ENCODE measurements at places on chromosomes 16 and 17.

- peak; percentile 62 for DNase-seq
Observed at GRCh38 chr16:85029408-85029784, 1.8 kb downstream of the KIAA0513 start.

DNA sequence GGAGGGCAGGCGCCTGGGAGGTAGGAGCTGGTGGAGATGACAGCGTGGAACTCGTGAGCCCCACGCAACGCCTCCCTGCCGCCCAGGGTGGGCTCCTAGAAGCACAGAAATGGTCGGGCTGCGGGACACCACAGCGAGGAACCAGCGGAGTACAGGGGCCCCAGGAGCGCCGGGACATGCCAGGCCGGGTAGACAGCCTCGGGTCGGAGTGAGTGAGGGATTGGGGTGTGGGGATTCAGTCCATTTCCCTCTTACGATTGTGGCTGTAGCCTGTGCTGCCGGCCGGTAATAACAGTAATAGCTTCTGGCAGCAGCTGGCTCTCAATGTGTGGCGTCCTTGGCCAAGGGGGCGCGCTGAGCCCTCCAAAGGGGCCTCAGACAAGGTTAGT is 12.2 kb upstream of the CES3 start:
- no peak for DNase-seq

GRCh38 chr17:7951143-7951792 is 19.3 kb downstream of the CNTROB start:
- no peak for DNase-seq

DNA sequence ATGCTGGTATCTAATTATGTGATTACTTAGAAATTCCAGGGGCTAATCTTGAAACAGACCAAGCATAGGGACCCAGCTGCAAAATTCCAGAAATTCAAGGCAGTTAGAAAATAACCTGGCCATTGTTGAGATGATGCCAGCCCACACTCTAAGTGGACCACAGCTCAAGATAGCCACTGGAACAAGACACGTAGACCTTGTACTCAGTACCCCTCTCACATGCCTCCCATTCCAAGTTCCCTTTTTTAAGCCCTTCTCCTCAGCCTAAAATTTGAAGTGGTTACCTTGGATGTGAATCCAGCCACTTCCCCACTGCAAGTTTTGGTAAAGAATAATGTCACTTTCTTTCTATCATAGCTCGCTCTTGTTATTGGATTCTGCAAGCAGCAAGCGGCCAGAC is 4.1 kb upstream of the ZNF19 start:
- no peak for DNase-seq

DNA sequence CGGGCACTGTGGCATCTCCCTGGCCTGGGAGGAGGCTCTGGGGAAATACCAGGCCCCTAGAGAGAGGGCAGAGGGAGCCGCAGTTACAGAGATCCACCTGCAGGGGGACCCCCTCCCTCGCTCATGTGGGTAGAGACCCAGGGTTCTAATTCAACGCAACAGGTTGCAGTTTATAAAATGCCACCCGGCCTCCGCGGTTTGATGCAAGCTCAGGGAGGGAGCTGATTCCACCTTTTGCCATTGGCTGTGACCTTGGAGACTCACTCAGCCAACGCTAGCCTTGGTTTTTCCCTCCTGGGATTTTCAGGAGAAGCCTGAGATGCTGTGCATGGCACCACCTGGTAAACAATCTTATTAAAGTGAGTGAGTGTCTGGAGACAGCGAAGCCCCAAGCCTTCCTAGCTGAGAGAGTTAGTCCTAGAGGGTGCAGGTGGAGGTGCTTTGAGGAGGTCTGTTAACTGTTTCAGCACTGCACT is 12.1 kb downstream of the TTLL6 start:
- peak; percentile 43 for DNase-seq

- no peak for DNase-seq
Observed at GRCh38 chr17:1322480-1322879, 43.0 kb downstream of the TRARG1 start.

DNA sequence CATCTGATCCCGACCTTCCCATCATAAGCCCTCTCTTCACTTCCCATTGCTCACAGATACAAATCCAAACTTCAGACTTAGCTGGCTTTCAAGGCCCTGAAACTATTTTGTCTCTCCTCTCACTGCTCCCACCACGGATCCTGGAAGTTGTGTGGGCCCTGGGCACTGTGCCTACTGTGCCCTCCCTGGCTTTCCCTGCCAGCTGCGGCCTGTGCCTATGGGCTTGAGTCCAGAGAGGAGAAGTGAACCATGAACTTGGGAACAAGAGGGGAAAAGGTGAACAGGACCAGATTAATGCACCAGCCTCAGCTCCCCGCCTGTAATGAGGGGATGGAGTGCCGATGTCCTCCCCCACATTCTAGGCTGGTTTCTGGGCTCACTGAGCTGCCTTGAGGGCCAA is 18.9 kb upstream of the KCNJ12 start:
- no peak for DNase-seq

GRCh38 chr17:63842173-63842539 is 329 bp downstream of the SMARCD2 start:
- no peak for DNase-seq

DNA sequence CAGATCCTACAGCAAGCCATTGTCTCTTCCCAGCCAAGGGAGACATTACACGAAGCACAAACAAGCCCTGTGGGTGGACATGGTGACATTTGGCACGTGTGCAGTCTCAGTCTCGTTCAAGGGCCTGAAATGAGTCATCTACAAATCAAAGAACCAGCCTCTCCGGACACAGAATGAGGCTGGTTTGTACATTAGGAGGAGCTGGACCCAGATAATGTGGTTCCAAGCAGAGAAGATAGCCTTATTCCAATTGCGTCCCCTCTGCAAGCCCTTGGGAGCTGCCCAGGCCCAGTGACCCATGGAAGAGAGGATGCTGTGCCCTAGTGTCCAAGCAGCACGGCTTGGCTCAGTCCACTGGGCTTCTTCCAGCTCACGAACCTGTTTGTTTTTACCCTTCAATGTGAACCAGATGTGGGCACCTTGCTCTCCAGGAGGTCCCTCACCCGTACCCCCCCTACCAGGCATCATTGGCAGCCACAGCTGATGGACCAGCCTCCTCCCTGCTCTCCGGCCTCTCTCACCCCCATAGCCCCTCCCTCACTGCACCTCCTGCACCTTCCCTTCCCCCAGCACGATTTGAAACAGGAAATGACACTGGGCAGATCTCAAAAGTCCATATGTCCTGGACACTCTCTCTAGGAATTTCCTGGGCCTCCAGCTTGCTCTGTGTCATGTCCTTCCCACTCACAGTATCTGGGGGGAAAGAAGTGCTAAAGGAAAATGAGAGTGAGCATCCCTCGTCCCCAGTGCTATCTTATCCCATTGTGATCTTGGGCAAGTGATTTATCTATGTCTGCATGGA is 26.2 kb downstream of the KPNA2 start:
- no peak for DNase-seq

GRCh38 chr16:57240851-57241250 is 4.2 kb upstream of the ARL2BP start:
- no peak for DNase-seq

GRCh38 chr17:28327031-28327607 is 8.1 kb downstream of the TMEM97 start:
- DNase-seq, result no peak

- DNase-seq, result no peak
Observed at GRCh38 chr17:78268951-78269905, 37.8 kb downstream of the TMEM235 start.

- DNase-seq, result no peak
Observed at GRCh38 chr16:2429771-2430663, 770 bp downstream of the CCNF start.

- no peak for DNase-seq
Observed at GRCh38 chr16:78227855-78228254, 128.4 kb downstream of the WWOX start.

DNA sequence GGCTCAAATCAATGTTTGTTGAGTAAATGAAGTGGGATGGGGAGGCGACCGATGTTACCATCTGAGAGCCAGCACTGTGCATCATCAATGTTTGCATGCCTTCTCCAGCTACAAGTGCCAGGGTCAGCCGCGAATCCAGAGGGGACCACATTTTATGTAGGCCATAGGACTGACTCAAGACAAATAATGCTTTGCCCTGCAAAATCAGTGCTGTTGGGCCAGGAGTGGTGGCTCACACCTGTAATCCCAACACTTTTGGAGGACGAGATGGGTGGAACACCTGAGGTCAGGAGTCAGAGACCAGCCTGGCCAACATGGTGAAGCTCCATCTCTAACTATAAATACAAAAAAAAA is 53.1 kb upstream of the WSB1 start:
- DNase-seq, result no peak

GRCh38 chr16:81532491-81533174 is 88.0 kb downstream of the CMIP start:
- DNase-seq, result no peak

- no peak for DNase-seq
Observed at GRCh38 chr16:8924214-8924613, 39.5 kb downstream of the USP7 start.

GRCh38 chr17:73203135-73203787 is 10.4 kb downstream of the COG1 start:
- no peak for DNase-seq

DNA sequence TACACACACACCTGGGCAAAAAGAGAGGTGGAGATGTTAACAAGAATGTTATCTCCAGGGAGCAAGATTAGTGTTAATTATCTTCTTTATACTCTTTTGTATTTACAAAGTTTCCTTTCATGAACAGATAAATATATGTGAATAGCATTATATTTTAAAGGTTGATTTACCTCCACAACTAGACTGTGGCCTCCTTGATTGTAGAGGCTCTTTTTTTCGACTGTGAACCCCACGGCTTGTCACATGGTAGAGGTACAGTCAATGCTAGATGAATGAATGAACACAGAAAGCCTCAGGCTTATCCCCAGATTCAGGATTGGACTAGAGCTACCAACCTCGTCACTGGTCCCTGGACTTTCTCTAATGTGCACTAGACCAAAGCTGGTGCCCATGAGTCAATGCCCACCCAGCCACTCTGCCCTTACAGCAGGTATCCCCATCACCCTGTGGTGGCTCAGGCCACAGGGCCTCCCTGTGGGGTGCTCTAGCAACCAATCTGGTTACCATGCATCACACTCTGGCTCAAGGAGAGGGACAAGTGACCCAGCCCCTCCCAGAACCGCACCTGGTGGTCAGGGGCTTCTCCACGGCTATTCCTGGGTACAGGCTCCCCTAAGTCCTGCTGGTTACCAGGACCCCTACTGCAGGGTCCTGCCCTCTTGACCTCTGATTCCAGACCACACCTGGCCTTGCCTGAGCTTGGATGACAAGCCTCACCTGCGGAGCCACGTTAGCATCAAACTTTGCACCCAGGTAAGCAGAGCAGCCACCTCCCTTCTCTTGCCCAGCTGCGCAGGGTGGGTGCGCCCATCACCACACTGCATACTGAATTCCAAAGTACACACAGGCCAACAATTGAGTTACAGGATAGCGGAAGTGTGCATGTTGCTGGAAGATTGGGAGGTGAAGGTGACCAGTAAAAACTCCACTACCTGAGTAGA is 101.0 kb downstream of the CDYL2 start:
- DNase-seq, result no peak

GRCh38 chr17:55723488-55723848 is 804 bp upstream of the TMEM100 start:
- DNase-seq, result no peak

DNA sequence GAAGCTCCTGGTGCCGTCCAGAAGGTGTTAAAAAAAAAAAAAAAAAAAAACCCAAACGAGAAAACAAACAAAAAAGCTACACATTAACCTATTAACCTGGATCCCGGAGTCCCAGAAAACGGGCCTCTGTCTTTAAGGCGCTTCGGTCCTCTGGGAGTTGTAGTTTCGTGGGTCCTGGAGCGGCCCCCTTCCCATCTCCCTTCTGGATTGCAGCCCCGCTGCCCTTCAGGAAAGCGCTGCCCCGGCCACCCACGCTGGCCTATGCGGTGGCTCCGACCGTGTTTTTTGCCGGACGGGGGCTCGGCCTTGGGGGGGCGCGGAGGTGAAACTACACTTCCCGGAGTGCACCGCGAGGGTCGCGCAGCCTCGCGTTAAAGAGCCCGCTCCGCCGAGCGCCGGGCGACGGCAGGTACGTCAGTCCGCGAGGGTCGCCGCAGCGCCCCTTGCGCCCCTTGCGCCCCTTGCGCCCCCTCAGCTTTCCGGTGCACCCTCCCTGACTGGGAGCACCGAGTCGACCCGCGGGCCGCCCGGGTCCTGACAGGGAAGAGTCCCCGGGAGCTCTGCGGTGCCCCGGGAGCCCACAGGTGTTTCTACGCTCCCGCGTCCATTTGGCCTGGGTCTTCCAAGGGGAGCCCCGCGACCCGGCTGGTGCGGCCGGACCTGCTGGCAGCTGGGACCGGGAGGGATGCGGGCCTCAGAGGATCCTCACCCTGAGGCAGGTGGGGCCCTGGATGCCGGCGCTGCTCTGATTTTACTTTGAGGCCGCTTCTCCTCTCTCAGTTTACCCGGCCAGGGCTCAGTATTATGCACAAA is at the start of gene FCSK:
Gene FCSK, plus strand, starts transcription at position 374 of the 813 bp plus-strand sequence. CDS start 8,596 bp downstream, outside the sequence.
- DNase-seq, result peak; percentile 59

DNA sequence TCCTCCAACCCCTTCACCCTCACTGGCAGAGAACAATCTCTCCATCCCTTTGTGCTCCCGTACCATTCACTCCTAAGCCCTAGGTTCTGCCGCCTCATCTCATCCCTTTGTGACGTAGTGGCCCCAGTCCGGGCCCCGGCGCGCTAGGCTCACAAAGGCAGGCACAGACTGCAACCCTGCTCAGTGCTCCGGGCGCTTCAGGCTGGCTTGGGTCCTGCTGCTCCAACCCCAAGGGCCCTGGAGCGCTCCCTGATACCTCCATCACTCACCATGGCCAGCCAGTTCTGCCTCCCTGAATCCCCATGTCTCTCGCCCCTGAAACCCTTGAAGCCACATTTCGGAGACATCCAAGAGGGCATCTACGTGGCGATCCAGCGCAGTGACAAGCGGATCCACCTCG is at the start of gene KIF2B:
Gene KIF2B, plus strand, starts transcription at position 164 of the 400 bp plus-strand sequence. Its CDS starts 107 bp downstream, at position 271.
- no peak for DNase-seq

DNA sequence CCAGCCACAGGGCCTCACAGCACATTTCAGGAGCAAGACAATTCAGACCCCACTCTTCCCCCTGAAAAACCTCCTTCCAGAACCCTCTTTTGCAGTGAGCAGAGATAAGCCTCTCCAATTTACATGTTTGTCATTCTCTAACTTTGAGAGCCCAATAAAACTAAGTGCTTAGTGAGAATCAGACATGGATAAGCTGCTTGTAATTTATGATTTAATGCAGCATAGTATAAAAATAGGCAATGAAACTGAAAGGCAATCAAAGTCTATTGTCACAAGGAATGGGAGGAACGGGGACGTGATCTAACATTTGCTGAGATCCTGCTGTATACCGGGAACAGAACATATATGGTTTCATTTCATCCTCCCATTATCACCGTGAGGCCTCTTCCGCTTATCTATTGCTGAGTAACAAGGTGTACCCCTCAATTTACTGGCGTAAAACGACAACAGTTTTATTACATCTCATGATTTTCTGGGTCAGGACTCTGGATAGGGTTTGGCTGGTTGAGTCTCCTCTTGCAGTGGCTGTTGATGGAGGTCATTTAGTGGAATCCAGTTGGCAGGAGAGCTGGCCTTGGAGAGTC is 597.4 kb downstream of the MAF start:
- no peak for DNase-seq

GRCh38 chr16:55146966-55147365 is 177.0 kb upstream of the IRX6 start:
- no peak for DNase-seq

- DNase-seq, result peak; percentile 21
Observed at GRCh38 chr17:1379930-1380313, 20.1 kb downstream of the YWHAE start.

Data from effector CD4-positive, alpha-beta T cell (primary cell).